Activated CD4-positive, alpha-beta memory T cell treated with anti-CD3 and anti-CD28 coated beads, Interleukin-2, amount 10 ng/mL, durations not matched to agents 7 days and 5 days (primary cell): ENCODE measurements at places on chromosomes 16 and 17. TPM values are rescaled to one million over a fixed set of nuclear protein-coding genes. Genes with fewer than 3 reads are reported as not detected.

DNA sequence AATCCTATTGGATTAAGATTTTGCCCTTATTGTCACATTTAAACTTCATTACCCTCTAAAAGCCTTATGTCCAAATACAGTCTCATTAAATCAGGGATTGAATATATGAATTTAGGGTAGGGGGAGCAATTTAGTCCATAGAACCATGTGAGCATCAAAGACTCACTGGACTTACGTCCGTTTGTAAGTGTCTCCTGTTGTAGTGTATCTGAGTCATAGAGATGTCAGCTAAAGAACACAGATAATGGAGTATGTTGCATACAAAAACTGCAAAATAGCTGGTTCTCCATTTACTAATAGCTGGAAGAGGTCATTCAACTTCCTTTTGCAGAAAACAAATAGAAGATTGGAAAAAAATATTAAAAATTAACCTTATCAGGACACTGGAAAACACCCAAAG is 599.1 kb upstream of the SOX9 start:
- DNase-seq: no peak

GRCh38 chr16:23104032-23104955 is 45.0 kb downstream of the USP31 start:
- no peak for DNase-seq

- no peak for DNase-seq
Measured at GRCh38 chr16:88739977-88740726, 33.8 kb downstream of the CTU2 start.

GRCh38 chr16:81519301-81520150 is 74.9 kb downstream of the CMIP start:
- no peak for DNase-seq

DNA sequence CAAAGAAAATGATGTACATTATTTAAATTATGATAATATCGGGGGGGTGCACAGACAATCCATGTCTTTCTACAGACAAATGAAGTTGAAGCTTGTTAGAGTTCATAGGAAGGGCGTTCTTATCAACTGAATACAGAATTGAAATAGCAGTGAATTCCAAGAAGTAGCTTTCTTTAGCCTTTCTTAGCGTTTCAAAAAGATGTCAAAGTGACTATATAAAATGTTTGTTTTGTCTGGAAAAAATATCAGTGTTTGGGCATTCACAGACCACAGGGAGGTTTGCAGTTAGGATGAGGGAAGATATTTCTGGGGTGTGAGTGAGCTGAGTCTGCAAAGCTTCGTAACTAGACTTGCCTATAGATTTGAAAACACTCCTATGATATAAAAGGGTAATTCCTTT is 55.0 kb downstream of the STX8 start:
- DNase-seq: no peak

DNA sequence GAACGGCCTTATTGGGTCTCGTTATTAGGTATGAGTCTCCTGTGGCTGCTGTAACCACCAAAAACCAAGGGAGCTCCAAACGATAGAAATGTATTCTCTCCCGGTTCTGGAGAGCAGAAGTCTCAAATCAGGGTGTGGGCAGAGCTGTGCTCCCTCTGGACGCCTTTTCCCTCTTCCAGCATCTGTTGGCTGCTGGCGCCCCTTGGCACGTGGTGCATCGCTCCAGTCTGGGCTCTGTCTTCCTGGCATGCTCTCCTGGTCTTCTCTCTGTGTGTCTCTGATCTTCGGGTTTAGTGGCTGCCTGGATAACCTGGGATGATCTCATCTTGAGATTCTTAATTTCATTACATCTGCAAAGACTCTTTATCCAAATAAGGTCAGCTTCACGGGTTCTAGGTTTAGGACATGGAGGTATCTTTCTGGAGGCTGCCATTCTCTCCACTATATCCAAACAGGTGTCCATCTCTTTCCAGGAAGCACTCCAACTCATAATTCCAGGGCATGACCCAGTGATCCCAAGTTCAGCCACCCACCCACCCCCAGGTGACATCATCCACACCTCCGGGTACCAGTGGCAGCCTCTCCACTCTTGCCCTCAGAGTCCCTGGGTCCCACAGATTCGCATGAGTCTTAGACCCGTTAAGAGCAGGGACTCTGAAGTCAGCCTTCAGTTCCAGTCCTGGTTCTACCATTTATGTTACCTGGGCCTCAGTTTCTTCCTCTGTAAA is 145.5 kb upstream of the FOXF1 start:
- DNase-seq: no peak

GRCh38 chr17:62092784-62093183 is 27.7 kb upstream of the MED13 start:
- no peak for DNase-seq

DNA sequence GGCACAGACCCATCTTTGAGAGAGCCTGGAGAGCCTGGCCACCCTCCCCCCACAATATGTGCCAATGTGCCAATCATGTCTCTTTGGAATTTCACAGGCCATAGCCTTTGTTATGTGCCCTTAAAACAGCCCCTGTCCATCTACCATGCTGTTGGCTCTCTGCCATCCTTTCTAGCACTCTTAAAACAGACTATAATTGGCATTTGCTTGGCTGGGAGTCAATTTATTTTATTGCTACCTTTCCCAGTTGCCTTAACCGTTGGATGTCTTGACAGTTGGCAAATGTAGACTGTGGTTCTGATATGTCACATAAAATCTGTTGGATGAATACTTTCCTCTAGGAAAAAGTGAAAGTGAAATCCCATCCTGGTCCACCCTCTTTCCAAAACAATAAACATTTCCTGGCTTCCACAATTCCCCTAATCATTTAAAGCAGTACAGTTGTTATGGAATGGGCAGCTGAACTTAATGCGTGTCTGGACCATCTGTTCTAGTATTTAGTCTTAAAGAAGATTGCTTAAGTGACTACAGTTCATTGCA is 394.0 kb downstream of the KCNJ2 start:
- no peak for DNase-seq

GRCh38 chr16:11677451-11677951 is 9.2 kb downstream of the SNN start:
- DNase-seq: no peak

Gene CNTD1
- not detected for total RNA-seq

Gene ETV4
- total RNA-seq: 3.6 TPM
